Stimulated activated CD4-positive, alpha-beta T cell treated with anti-CD3 and anti-CD28 coated beads, Interleukin-1b, Interleukin-23, amount 100 ng/mL, for 1 hour (primary cell): ENCODE measurements at places on chromosomes 3 and 15.

- DNase-seq: no peak
Measured at GRCh38 chr3:178405531-178405930, 130.7 kb upstream of the KCNMB2 start.

- DNase-seq: no peak
Measured at GRCh38 chr3:128395500-128396162, 71.1 kb downstream of the DNAJB8 start.

GRCh38 chr3:182585532-182586150, 207.7 kb upstream of the ATP11B start:
- no peak for DNase-seq

GRCh38 chr3:129795186-129796010, 98.1 kb downstream of the TMCC1 start:
- DNase-seq: no peak

- DNase-seq: no peak
Measured at GRCh38 chr3:194836661-194837060, 151.0 kb downstream of the FAM43A start.

DNA sequence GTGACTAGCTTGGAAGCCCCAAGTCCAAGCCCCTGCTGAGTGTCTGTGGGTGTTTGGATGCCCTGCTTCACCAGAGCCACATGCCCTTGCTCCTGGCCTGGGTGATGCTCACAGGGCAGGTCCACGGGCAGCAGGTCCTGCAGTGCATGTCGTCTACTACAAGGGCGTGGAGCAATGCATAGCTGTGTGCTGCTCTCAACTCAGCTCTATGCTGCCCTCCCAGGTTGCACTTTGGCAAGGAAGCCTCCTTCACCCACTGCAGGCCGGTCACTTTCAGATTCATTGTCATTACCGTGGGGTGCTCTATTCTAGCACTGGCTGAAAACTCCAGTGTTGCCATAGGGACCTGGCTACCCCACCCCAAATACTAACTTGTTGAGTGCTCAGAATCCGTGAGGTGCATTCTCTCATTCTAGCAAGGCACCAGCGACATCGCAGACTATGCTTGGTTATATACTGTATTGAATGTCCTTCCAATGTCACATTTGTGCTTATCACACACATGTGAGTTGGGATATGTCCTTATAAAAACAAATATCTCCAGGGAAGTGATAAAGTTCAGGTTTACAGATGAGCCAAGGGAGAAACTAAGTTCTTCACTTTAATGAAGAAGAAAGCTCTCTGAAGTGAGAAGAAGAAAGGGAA, 51.8 kb downstream of the GRAMD1C start:
- no peak for DNase-seq

GRCh38 chr3:111496894-111497559, 45.0 kb upstream of the CD96 start:
- DNase-seq: no peak

DNA sequence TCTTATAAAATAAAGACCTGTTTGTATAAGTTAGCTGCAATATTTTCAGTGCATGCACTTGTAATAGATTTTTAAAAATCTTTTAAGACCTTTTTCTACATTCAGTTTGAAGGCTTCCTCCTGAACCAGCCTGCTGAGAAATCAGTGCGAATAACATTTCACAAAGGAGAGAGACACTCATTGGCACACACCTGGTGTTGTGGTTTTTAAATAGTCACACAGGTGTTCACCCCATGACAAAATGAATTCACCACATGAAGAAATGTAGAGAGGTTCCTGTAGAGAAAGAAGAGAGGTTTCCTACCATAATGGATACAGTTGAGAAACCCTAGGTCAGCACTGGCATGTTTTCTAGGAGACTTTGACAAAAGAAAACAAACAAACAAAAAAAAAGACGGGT, 237.3 kb downstream of the CNTN6 start:
- DNase-seq: no peak

DNA sequence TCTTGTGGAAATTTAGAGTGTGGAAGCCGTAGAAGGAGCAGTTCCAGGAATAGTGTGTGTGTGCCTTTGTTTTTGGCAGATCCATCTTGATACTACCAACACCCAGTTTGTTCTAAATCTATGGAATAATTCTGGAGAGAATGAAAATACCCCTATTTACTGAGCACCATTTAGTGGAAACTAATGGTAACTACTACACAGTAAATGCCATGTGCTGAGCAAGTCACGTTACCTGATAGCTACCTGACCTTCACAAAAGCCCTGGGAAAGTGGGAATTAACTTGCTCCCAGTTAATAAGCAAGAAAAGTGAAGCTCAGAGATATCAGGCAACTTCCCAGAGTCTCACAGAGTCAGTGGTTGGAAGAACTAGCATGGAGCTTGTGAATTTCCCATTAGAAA, 137.7 kb downstream of the ARPP21 start:
- DNase-seq: no peak

DNA sequence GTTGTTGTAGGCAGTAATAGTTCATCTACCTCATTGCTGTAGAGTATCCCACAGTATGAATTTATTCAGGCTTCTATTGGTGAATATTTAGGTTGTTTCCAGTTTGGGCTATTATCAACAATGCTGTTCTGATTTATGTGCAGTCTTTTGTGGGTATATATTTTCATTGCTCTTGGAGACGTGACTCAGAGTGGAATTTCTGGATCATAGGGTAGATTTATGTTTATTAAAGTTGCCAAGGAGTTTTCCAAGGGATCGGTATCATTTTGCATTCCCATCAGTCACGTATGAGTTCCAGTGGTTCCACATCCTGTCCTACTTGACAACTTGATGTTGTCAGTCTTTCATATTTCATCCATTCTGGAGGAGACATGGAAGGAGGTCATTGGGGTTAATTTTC, 8.4 kb upstream of the HRH1 start:
- DNase-seq: no peak

DNA sequence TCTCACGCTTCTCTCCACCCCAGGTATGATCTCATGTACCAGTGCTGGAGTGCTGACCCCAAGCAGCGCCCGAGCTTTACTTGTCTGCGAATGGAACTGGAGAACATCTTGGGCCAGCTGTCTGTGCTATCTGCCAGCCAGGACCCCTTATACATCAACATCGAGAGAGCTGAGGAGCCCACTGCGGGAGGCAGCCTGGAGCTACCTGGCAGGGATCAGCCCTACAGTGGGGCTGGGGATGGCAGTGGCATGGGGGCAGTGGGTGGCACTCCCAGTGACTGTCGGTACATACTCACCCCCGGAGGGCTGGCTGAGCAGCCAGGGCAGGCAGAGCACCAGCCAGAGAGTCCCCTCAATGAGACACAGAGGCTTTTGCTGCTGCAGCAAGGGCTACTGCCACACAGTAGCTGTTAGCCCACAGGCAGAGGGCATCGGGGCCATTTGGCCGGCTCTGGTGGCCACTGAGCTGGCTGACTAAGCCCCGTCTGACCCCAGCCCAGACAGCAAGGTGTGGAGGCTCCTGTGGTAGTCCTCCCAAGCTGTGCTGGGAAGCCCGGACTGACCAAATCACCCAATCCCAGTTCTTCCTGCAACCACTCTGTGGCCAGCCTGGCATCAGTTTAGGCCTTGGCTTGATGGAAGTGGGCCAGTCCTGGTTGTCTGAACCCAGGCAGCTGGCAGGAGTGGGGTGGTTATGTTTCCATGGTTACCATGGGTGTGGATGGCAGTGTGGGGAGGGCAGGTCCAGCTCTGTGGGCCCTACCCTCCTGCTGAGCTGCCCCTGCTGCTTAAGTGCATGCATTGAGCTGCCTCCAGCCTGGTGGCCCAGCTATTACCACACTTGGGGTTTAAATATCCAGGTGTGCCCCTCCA, 19.1 kb downstream of the TYRO3 start:
- DNase-seq: no peak

DNA sequence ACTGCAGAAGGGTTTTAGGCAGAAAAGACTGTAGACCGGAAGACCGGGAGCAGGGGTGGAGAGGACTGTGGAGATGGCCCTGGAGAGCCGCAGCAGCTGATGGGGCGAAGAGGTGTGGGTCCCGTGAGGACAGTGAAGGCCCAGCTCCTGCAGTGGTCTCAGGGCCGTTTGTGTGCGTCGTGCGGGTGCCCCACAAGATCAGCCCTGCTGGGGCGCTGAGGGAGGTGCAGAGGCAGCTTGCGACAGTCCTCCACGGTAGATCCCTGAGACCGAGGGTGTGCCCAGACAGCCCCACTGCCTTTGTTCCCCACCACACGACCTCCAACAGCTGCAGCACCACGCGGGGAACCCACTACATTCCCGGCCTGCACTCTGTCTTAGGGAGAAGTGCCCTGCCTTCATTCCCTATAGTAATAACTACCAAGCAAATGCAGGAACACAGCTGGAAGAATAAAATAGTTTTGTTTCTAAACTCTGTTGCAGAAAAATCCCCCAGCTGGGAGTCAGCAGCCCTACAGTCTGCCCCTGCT, 19.0 kb upstream of the CRABP1 start:
- DNase-seq: no peak

DNA sequence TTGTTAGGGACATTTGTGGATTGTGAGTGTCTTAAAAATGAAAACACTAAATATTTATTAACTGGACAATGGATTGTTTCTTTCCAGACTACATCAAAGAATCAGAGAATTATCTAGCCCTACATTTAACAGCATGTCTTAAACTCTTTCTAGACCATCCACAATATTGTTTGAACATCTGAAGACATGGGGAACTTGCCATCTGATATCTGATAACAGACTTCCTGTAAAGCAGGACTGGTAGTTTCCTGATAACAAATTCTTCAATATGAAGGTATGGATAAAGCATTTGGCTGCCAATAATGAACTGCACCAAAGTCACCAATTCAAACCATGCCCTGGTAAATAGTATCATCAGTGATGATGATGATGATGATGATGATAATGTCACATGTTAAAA, 26.2 kb upstream of the HACD2 start:
- DNase-seq: no peak

DNA sequence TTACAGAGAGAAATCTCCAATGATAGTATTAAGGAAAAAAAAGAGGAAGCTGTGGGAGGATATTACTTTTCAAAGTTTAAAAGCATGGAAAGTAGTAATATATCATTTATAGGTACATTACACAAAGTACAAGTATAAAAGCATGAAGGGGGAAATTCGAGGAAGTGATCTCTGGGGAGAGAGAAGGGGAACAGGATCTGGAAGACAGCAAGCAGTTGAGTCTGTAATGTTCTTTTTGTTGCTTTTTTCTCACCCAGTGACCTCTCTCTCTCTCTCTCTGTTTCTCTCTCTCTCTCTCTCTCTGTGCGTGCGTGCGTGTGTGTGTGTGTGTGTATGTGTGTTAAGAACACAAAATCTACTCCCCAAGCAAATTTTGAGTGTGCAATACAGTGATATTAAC, 10.2 kb downstream of the C3orf20 start:
- no peak for DNase-seq
